RKO (cell line): ENCODE measurements at places on chromosomes 5 and 9.

- DNase-seq = no peak
Observed at GRCh38 chr5:849651-850301, 1.0 kb downstream of the ZDHHC11 start.

DNA sequence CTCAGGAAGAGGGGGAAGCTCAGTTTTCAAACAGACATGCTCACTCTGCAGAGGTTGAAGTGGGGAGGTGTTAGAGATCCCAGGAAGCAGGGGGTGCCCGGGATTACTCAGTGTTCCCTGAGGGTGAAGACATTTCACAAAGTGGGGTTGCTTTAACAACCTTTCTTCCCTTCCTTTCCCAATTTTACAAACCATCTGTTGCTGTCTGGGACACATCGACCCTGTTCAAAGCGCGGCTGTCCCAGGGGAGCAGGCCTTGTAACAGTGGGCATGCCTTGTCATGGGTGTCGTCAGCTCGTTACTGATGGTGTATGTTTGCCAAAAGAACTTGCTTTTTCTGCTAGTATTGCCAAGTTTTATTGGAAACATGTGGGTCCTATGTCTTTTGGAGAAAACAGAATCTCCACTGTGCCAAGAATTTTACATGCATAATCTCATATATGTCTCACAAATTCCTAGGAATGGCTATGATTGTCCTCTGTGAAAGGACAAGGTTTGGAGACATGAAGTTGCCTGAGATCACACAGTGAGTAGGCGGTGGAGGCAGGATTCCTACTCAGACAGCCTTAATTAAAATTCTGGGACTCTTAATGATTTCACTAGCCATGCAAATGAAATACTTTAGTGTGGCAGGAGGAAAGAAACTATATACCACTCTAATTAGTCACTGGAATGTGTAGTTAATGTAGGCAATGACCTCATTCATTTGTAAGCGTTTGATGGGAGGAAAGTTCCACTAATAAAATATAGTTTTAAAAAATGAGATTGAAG, 198.9 kb downstream of the NXNL2 start:
- DNase-seq = peak; percentile 27

GRCh38 chr9:20355022-20355421, 267.3 kb downstream of the MLLT3 start:
- no peak for DNase-seq

DNA sequence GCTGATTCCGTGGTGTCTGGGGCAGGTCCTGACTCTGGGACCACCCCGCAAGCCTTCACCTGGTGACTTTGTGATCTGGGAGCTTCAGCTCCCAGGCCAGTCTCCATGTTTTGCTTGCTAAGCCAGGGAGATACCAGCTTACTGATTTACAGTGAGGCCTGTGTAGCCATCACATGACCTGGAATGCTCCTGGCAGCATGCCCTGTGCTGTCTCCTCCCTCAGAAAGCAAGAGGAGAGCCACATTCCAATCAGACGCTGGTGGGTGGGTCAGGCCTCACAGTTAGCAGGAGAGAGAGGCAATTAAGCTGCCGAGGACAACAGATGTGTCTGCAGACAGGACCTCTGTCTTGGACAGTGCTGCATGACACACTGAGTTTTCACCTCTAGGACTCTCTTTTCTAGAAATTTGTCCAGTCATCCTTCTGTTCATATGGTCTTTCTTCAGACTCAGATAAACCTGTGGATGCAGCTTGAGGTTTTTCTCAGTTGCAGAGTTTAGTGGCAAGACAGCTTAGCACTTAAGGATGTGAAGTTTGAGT, 24.4 kb upstream of the GRPEL2 start:
- DNase-seq = peak; percentile 11

- DNase-seq = no peak
Observed at GRCh38 chr9:20271096-20271495, 351.2 kb downstream of the MLLT3 start.

DNA sequence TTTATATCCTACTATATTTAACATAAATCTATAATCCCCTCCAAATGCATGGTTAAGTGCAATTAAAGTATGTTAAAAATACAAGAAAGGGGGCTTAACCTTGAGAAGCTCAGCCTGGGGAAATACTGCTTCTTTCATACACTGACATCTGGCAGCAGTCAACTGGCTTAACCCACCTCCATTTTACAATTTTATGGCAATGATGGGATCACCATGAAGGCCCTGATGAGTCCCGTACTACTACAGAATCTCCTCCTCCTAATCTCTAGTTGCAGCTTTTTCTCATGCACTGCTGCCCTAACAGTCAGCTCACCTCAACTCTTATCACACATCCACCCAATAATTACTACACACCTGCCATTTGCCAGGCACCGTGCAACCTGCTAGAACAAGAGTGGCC, 40.9 kb downstream of the ZNF608 start:
- DNase-seq = no peak

DNA sequence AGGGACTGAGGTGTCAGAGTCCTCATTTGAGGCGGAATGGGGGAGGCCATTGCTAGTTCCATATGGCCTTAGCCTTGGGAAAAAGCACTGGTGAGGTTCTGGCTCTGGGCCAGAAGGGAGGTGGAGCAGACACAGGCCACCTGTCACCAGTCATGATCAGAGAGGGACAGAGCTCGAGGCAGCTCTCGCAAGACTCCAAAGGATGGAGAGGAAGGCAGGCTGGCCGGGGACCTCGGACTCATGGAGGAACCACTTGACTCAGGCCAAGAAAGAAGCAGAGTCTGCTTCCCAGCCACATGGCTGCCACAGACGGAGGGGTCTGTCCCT, 29.2 kb upstream of the NSMF start:
- DNase-seq = no peak

DNA sequence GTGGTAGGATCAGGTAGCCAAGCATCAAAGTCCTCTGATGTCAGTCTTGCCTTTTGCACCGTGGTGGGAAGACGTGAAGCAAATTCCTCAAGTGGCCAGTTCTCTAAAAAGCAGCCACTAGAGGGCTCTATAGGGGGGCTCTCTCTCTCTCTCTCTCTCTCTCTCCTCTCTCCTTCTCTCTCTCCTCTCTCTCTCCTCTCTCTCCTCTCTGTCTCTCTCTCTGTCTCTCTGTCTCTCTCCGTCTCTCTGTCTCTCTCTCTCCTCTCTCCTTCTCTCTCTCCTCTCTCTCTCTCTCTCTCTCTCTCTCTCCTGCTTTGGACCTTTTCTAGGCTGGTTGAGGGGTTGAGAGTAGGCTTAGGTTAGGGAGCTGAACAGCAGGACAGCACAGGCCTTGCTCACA, 13.9 kb upstream of the OSMR start:
- peak; percentile 42 for DNase-seq

DNA sequence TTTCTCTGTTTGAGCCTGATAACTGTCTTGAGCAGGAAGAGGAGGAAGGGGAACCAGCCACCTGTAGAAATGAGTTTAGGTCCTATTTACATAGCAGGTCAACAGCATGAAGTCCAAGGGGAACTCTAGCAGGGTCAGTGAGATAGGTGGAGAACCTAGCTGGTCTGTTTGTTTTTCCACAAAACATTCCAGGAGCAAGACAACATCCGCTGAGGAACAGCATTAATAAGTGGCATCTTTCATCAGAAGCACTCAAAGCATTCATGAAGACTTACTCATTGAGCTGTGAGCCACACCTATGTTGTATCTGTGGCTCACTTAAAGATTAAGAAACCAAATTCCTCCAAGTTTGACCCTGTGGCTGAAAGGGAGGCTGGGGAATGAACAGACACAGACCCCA, 115.9 kb downstream of the ACTBL2 start:
- no peak for DNase-seq

DNA sequence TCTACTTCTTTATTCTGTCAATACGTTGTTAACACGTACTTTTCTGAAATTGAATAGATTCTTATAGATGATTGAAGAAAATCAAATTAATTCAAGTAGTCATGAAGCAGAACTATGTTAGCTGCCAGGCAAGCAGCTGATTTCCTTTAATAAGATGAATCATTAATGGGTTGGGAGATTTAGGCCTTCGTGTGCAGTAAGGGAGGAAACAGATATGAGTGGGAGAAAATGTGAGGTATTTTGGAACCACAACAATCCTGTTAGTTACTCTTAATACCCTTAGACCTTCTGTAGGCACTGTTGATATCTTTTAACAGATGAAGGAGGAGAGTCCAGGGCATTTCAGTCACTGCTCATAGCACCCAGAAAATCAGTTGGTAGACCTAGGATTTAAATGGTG, 121.0 kb downstream of the AOPEP start:
- no peak for DNase-seq

DNA sequence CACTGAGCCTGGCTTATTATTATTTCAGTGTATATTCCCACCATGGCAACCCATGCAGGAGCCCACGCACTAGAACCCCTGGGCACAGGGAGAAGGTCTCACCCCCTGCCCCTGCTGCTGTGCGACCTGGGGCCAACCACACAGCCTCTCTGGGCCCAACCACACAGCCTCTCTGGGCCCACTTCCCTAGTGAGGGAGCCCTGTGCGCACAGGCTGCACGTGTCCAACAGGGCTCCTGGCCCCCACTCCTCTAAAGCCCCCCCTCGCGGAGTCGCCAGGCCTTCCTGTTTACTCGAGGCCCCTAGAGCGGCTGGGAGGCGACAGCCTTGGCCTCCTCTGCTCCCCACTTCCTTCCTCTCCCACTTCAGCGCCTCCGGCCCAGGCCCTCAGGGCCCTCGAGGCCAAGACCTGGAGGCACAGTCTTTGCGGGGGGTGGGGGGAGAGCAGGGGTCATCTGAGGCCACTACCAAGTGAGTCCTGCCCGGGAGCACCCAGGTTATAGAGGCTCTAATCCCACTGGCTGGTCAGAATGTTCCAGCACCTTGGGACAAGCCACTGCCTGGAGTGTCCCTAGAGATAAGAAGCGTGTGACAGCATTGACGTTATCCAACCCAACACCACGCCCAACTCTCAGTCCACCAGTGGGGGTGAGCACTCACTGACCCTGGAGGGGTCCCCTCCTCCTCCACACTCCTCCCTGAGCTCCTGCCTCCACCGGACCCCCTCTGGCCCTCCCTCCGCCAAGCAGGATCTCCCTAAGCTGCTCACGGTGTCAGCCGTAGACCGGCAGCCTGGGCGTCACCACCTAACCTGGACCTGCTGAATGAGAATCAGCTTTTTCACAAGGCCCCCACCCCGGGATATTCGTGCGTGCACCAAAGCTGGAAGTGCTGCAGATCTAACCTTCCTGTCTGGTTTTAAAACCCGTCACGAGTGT, 7.9 kb upstream of the ENG start:
- DNase-seq = no peak

- DNase-seq = no peak
Observed at GRCh38 chr5:151569132-151570046, 21.7 kb downstream of the FAT2 start.

- no peak for DNase-seq
Observed at GRCh38 chr5:119322948-119323537, 32.8 kb upstream of the TNFAIP8 start.

GRCh38 chr9:93326056-93326455, 125.4 kb upstream of the FAM120A start:
- DNase-seq = peak; percentile 20

DNA sequence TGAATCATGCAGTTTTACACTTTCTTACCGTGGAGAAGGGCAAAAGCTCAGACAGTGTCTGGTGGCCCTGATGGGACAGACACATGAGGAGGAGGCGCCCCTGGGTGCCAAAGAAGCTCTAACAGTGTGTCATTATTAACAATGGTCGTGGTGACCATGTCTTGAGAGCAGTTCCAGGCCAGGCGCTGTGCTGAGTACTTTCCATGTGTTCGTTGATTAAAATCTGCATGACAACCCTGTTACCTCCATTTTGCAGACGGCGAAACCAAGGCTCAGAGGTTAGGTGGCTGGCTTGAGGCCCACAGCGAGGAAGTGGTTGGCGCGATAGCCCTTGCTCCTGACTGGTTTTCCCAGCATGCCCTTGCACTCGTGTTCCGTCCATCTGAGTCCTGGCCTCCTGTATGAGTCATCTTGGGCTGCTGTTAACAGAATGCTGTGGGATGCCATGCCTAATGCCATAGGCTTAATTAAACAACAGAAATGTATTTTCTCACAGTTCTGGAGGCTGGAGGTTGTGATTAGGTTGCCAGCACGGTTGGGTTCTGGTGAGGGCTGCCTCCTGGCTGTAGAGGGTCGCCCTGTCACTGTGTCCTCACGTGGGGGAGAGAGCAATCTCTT, 92.0 kb downstream of the AMBP start:
- no peak for DNase-seq

DNA sequence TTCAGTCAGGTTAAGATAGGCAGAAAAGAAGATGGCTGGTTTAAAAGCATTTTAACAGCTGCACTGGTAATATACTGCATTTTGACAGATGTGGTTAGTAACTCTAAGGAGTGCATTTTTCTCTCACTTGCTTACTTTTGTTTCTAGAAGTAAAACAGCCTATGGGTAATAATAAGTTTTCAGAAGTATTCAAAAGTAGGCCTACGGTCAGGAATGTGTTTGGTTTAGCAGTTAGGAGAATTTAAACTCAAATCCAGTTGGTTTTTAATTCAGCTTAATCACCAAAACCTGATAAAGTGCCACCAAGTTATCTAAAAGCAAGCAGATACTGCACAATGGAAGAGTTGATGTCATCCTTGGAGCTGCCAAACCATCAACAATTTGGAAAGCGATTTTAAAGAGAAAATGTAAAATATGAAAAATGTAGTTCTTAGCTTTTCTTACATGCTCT, 160.3 kb downstream of the ARSB start:
- DNase-seq = no peak

GRCh38 chr9:91757782-91758181, 192.2 kb downstream of the ROR2 start:
- DNase-seq = no peak

DNA sequence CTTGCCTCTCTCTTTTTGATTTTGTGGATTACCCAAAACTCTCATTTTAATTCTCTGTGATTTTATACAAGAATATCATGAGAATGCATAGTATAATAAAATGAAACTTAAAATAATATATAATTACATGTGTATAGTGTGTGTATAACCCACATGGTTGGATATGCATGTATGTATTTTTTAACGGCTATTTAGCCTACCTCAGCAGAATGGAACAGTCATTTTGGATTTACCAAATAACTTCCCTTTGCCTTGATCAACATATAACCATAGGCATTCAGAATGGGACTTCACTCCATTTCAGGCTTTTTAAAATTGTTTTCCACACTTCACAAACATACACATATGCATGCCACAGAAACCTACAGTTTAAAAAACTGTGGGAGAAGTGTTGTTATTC, 161.2 kb downstream of the SLF1 start:
- no peak for DNase-seq

GRCh38 chr9:90445391-90445790, 197.2 kb downstream of the DIRAS2 start:
- no peak for DNase-seq

DNA sequence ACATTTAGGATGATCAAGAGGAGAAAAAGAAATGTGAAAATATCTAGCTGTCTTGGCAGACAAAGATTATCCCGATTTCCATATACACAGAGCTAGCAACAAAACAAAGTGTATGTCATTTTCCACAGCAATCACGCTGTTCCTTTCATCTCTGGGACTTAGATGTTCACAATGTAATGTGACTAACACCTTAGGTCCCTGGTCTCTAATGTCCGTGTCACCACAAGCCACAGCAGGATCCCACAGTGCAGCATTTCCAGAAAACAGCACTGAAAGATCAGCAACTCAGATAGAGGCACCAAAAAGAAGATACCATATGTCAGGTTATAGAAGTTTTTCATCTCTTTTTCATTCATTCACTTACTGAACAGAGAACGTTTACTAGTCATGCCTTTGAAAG, 118.0 kb upstream of the TNPO1 start:
- DNase-seq = no peak

GRCh38 chr5:66949066-66949465, 247.5 kb downstream of the CD180 start:
- no peak for DNase-seq
